ENCODE measurements at places on chromosomes 7 and 10. TPM values are rescaled to one million over a fixed set of nuclear protein-coding genes. Genes with fewer than 3 reads are reported as not detected.

The AS3MT gene
- 5.8 TPM for polyA plus RNA-seq

The MBLAC1 gene
- polyA plus RNA-seq: 1.2 TPM

The ALOX5 gene
- polyA plus RNA-seq: 7.7 TPM

The GPR22 gene
- polyA plus RNA-seq: not detected

The CTAGE15 gene
- not detected for polyA plus RNA-seq

The CYP2E1 gene
- polyA plus RNA-seq: 0.11 TPM

The SKIDA1 gene
- 1.5 TPM for polyA plus RNA-seq

The ELN gene
- 5.4 TPM for polyA plus RNA-seq

The MAP3K8 gene
- 6.0 TPM for polyA plus RNA-seq

The ACTL6B gene
- 4.5 TPM for polyA plus RNA-seq

The ENO4 gene
- 0.33 TPM for polyA plus RNA-seq

The SEMA3A gene
- polyA plus RNA-seq: 8.1 TPM

All from H1 (cell line).